Activated B cell treated with CpG ODN at 0.5 μM for 24 hours (primary cell): ENCODE measurements at places on chromosomes 5 and 9. TPM values are rescaled to one million over a fixed set of nuclear protein-coding genes. Genes with fewer than 3 reads are reported as not detected.

GRCh38 chr9:136762221-136762691 is 2.1 kb downstream of the LCN15 start:
- H3K36me3 ChIP-seq = no peaks in the 10 kb centered on the region

- no peaks in the 10 kb centered on the region for H3K36me3 ChIP-seq
- no peaks in the 10 kb centered on the region for H3K4me1 ChIP-seq
- H3K27ac ChIP-seq = no peak overlapping the region
These were observed 123.0 kb upstream of the FST start for GRCh38 chr5:53357439-53357838.

GRCh38 chr5:116566251-116566650 is 8.4 kb downstream of the SEMA6A start:
- DNase-seq = no peak
- H3K4me3 ChIP-seq = no peak overlapping the region
- H3K4me1 ChIP-seq = peaks cover 10% of the 10 kb centered on the region
- H3K27me3 ChIP-seq = peaks cover 19% of the 10 kb centered on the region
- no peak overlapping the region for H3K27ac ChIP-seq

GRCh38 chr5:141869514-141869913 is 8.7 kb downstream of the PCDH1 start:
- no peak for DNase-seq
- no peak overlapping the region for H3K4me3 ChIP-seq

DNA sequence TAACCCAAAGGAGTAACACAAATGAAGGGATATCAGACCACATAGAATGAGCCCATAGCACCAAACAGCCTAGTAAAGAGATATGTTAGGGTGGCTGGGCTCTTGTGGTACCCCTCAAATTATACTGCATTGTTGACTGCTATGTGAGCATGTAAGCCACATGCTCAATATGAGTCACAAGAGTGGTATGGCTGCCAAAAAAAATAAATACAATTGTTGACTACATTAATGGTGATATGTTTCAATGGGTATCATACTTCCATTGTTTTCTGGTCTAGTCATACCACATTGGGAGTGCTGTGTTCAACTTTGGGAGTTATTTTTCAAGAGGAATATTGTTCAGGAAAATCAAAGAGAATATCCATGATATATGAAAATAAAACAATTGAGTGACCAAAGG is 162.4 kb upstream of the PIK3R1 start:
- H3K4me1 ChIP-seq = no peaks in the 10 kb centered on the region
- DNase-seq = no peak
- H3K27ac ChIP-seq = no peak overlapping the region
- no peaks in the 10 kb centered on the region for H3K36me3 ChIP-seq
- no peak overlapping the region for H3K4me3 ChIP-seq
- peaks cover 2% of the 10 kb centered on the region for H3K27me3 ChIP-seq

DNA sequence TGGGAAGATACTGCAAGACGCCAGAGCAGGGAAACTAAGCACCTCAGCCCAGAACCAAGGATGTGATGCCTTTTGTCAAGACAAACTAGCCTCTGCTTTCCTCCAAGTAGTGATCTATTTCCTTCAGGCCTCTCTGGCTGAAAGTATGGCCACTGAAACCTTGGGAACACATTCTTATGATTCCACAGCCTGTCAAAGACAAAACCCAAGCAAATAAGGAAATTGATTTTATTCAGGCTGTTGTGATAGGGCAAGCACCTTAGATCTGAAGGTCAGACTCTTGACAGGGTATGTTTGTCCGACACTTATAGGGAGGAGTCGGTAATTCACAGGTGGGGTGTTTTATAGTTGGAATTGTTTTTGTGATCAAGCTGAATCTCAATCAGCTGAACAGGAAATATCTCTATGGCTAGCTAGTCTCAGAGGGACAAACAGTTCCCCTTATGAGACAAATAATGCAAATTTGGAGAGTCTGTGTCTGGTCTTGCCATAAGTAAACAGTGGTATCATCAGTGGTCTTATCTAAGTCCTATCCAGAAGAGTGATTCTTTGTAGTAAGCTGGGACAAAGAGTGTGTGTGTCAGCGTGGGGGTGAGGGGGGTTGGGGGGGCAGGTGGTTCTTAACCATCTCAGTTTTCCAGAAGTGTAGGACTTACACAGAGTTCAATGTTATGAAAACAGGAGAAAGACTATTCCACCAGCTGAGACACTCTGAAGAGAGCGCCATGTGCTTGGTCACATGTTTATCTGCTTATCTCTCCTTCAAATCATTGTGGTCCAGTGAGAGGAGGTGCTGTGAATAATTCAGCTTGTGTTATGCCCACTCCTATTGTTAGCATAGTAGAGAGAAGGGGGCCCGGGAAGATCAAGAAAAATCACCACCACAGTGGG is 6.7 kb upstream of the ZCCHC10 start:
- peak overlapping the region; percentile 68 for H3K4me3 ChIP-seq
- H3K36me3 ChIP-seq = no peaks in the 10 kb centered on the region
- no peak for DNase-seq
- H3K4me1 ChIP-seq = peaks cover 64% of the 10 kb centered on the region
- H3K27ac ChIP-seq = peak overlapping the region; percentile 89

- no peaks in the 10 kb centered on the region for H3K4me1 ChIP-seq
- no peak for DNase-seq
- H3K36me3 ChIP-seq = no peaks in the 10 kb centered on the region
- H3K4me3 ChIP-seq = no peak overlapping the region
These were observed 1655.4 kb upstream of the NUDT12 start for GRCh38 chr5:105218018-105218417.

GRCh38 chr9:127921557-127922120 is 4.8 kb upstream of the ST6GALNAC4 start:
- peaks cover 4% of the 10 kb centered on the region for H3K27me3 ChIP-seq
- peak; percentile 75 for DNase-seq
- H3K4me1 ChIP-seq = peaks cover 43% of the 10 kb centered on the region
- H3K27ac ChIP-seq = peak overlapping the region; percentile 50
- H3K4me3 ChIP-seq = no peak overlapping the region
- peaks cover 2% of the 10 kb centered on the region for H3K36me3 ChIP-seq

- no peaks in the 10 kb centered on the region for H3K27me3 ChIP-seq
- H3K27ac ChIP-seq = no peak overlapping the region
- no peak for DNase-seq
- peaks cover 24% of the 10 kb centered on the region for H3K36me3 ChIP-seq
- no peak overlapping the region for H3K4me3 ChIP-seq
- H3K4me1 ChIP-seq = peaks cover 17% of the 10 kb centered on the region
These were observed 73.8 kb downstream of the MED27 start for GRCh38 chr9:132005899-132006298.

ARSI gene
- total RNA-seq = not detected in 2 replicates

TTC23L gene
- total RNA-seq = not detected in 2 replicates

TMEM252 gene
- total RNA-seq = not detected in 2 replicates

PNPLA7 gene
- total RNA-seq = 5.5 and 6.1 TPM in 2 replicates
